ENCODE measurements at places on chromosomes 2 and 18.
A peak's percentile ranks its signal among the peaks of the same experiment; 100 is the strongest.

- peak; percentile 65 for DNase-seq
Measured at GRCh38 chr2:233929352-233930022, 12.3 kb downstream of the TRPM8 start.

- DNase-seq = no peak
Measured at GRCh38 chr2:48174503-48174902, 268.2 kb upstream of the FBXO11 start.

GRCh38 chr2:187174582-187174981 is 273.5 kb downstream of the CALCRL start:
- DNase-seq = peak; percentile 40

DNA sequence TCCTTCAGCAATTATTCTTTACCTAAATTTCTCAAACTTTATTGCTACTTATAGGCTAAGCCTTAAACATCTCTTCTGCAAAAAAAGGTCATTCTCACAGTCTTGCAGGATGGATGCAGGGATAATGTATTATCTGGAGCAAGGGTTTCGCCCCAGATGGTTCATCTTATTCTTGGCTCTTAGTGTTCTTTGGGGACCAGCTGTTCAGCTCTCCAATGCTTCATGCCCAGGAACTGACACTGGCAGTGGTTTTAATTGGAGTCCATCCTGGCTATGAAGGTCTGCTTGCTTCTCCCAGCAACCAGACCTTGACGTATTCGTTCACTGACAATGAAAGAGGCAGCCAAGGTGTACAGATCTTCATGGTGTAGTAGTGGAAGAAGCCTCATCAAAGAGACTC is 331.9 kb downstream of the SLC8A1 start:
- no peak for DNase-seq

- DNase-seq = peak; percentile 25
Measured at GRCh38 chr2:28648147-28648546, 103.5 kb upstream of the PPP1CB start.

GRCh38 chr2:73972846-73973245 is 11.9 kb upstream of the TET3 start:
- no peak for DNase-seq

DNA sequence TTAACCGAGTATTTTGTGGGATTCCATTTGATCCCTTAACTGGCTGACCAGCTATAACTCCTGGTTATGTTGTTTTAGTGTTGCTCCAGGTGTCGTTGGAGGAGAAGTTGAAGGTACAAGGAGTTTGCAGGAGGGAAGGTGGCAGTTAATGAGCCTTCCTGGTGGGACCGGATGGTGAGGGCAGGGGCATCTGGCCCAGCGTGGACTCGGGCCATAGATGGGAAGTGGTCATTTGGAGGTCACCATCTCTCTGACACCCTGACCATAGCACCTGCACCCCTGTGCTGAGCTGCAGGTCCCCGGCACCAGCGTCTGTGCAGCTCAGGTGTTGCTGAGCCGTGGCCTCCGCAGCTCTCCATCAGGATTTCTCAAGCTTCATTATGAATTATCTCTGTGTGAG is 51.4 kb upstream of the RBM44 start:
- DNase-seq = no peak

- no peak for DNase-seq
Measured at GRCh38 chr2:120678251-120678650, 57.4 kb upstream of the GLI2 start.

DNA sequence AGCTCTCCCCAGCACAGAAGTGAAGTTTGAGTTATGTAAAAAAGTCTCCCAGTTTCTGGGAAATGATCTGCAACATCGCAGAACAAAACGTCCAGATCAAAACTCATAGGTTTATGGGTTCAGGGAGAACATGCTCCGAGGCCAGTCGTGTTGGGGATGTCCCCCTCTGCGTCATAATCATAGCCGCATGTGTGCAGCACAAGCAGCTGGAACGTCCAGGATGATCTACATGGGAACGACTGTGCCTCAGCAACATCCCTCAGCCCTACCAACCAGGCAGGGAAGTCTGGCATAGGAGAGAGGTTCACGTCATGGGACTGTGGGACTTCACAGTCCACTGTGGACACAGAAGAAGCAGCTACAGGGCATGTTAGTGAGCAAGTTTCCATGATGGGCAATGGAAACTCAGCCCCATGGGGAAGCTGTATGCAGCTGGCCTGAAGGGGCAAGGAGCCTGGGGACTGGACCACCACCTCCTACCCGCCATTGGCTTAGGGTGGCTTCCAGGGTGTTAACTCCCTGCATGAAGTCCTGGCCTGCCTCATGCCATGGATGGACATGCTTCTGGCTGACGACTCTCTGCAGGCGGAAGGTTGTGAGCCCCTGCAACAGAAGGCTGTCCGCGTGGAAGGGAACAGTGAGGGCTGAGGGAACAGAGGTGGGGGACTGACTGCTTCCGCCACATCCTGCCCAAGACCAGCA is 96.9 kb downstream of the COPS8 start:
- no peak for DNase-seq

GRCh38 chr18:1308686-1309085 is 404.0 kb downstream of the ADCYAP1 start:
- DNase-seq = no peak

DNA sequence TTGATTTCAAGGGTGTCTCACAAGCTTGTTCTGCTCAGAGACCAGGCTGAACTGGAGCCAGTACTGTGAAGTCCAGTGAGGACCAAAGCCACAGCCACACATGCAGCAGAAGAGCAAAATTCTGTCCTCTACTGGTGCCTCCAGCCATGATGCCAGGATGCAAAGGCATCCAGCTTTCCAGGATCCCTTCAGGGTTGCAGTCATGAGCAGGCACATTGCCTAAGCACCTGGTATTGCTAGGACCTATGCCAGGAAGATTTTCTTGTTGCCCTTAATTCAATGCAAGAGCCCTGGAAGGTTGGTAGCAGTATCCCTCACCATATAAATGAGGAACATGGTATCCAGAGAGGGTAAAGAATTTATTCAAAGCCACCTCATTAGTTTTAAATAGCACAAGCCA is 78.9 kb upstream of the CYRIA start:
- no peak for DNase-seq

GRCh38 chr2:84636080-84636971 is 120.0 kb downstream of the DNAH6 start:
- no peak for DNase-seq

GRCh38 chr2:105413206-105413605 is 14.4 kb upstream of the FHL2 start:
- no peak for DNase-seq

- DNase-seq = no peak
Measured at GRCh38 chr2:40343902-40344301, 108.0 kb downstream of the SLC8A1 start.

GRCh38 chr18:59893971-59894370 is 5.8 kb upstream of the PMAIP1 start:
- no peak for DNase-seq

GRCh38 chr2:140551287-140551686 is 1579.5 kb downstream of the LRP1B start:
- no peak for DNase-seq

- DNase-seq = no peak
Measured at GRCh38 chr18:43073771-43074170, 41.7 kb downstream of the RIT2 start.

DNA sequence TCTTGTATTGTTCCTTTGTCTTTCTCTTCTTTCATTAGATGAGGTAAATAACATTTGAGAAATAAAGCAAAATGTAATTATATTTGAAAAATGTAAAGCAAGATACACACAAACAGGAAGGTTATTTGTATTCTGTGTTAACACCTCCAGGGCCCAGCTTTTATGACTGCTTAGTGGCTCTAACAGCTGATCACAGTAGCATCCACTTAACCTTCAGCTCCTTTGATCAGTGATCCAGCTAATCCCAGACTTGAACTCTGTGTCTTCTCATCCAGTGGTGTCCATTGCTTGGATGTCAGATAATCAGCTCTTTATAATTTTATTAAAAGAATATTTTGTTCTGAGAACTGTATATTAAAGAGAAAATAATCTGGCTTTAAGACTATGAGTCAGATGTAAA is 44.5 kb downstream of the PSMD14 start:
- DNase-seq = no peak

GRCh38 chr2:26477911-26478253 is at the start of gene OTOF:
Gene OTOF (minus strand): TSS chr2:26478124.
- no peak for DNase-seq

DNA sequence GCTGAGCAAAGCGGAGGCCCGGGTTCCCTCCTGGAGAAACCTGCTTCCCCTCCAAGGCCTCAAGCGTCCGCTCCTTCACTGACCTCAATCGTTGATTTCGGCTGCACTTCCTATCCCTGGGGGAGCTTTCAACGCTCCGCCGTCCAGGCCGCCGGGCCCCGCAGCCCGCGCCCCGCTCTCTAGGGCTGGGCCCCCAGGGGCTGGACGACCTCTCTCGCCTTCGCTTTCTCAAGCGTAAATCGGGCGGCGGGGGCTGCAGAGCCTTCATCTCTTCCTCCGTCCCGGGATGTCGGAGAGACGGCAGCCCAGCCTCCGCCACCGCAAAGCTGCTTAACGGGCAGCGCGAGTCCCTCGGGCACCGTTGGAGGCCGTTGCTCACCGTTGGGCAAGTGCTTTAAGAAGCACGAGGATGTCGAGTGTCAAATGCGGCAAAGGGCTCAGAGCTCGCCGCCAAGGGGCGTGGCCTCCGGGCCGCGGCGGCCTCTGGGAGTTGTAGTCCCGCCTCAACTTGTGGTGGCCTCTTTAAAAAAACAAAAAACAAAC is 8.5 kb downstream of the HES6 start:
- no peak for DNase-seq

- DNase-seq = no peak
Measured at GRCh38 chr2:17674817-17675216, 78.8 kb downstream of the SMC6 start.

DNA sequence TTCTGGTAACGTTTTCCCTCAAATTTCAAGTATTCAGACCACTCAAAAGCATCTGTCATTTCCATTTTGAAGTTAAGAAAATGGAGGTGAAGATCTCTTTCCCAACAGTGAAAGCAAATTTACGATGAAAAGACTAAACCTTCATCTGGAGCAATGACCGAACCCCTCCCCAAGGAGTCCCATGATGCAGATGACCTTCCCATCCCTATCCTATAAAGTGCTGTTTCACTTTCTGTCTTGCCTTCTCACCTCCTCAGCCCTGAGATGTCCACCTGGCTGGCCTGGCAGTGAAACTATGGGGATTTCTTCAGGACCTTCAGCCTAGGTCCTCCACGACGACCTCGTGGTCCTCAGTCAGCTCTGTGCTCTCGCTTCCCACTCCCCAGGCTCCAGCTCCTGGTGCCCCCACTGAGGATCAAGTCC is 925 bp upstream of the NPC1 start:
- no peak for DNase-seq

DNA sequence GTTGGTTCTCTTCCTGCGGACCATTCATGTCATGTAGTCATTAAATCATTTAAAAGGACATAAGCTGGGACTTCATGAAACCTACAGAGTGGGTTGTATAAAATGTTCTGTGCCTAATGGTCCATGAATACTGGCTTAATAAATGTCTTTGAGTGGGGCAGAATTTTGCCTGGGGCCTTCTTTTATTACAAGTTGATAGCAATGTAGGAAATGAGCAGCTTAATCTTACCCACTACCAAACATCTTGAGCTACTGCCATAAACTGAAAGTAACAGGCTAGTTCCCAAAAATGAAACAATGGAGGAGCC is 130.9 kb downstream of the TMEM17 start:
- no peak for DNase-seq

DNA sequence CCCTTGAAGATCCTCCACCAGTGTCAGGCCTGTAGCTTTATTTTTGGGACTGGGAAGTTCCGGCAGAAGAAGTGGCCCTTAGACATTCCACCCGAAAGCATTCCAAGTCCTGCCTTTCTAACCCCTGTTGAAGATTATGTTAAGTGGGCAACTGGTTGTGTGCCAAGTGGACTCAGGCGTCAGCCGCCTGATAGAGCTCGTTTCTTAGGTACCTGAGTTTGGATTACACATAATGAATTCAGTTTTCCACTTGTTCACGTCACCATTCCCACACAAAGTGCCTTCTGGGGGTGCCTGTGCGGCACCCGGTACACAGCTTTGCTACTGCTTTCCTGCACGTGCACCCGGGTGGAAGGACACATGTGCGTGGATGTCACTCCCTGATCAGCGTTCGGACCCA is 156.5 kb downstream of the PTGR3 start:
- DNase-seq = no peak

- DNase-seq = no peak
Measured at GRCh38 chr18:75250471-75250821, 39.8 kb downstream of the TSHZ1 start.

- no peak for DNase-seq
Measured at GRCh38 chr2:102112271-102112670, 30.3 kb upstream of the IL1R1 start.

DNA sequence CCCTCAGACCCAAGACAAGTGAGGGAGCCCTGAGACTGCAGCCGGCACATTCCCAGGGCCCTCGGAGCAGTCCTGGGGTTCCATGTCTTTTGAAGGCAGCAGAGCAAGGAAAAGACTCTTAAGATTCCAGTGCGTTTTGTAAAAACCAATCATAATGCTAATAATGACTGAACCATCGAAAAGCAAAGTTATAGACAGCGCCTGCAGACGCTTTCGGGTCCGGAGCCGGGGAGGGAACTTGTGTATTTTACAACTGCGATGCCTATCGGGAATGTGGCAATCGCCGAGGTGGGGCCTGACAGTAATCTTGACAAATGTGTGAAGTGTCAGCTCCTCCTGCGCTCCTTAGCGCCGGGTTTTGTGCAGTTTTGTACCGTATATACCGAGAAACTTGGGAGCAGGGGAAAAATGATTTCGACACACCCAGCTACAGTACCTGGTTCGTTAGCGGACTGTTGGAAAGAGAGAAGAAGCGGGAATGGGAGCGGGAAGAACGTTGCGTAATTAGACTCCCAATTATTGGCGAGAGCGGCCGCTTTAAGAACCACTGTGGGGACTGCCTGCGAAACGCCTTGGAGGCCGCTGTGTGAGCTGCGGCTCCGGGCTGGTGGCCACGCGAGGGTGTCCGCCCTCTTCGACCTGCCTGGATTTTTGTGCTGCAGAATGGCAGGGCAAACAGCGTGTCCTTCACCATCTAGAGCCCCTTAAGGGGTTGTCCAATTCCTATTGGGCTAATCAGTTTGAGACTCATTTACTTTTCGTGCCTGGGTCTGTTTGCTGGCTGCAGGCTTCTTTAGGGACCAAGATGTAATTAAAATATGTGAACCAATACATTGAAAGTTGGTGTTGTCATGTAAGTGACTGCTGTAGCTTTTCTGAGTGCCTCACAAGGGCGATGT is 2.4 kb downstream of the EPAS1 start:
- peak; percentile 68 for DNase-seq

All from A673 (cell line).